ENCODE measurements at places on chromosomes 5 and 9.

GRCh38 chr5:74446725-74447241, 193.7 kb downstream of the ENC1 start:
- DNase-seq = peak; percentile 2

GRCh38 chr5:77921094-77921768, 145.1 kb upstream of the TBCA start:
- no peak for DNase-seq

GRCh38 chr5:138869763-138870500, 5.2 kb downstream of the LRRTM2 start:
- no peak for DNase-seq

GRCh38 chr5:169860585-169860984, 119.7 kb downstream of the INSYN2B start:
- DNase-seq = no peak

GRCh38 chr5:161544350-161544765, 2.2 kb downstream of the GABRB2 start:
- peak; percentile 3 for DNase-seq

DNA sequence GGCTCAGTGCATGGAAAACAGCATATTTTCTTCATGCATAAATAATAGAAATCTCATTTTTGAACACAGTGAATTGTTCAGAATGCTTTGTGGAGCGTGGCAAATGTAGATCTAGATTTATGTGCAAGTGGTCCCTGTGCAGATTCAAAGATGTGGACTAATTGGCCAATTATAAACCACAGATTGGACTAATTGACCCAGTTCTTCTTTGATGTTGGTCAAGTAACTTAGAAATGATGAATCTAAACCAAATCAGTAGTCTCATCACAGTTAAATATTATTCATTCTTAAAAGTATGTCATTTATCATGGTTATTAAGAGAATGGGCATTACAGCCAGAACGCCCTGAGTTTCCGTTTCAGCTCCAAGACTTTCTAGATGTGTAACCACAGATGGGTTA, 11.7 kb upstream of the PDE4D start:
- no peak for DNase-seq

GRCh38 chr9:33988219-33988890, 60.3 kb downstream of the UBAP2 start:
- no peak for DNase-seq

Measured in AG09309 (cell line).